ENCODE measurements at places on chromosomes 4 and X.

DNA sequence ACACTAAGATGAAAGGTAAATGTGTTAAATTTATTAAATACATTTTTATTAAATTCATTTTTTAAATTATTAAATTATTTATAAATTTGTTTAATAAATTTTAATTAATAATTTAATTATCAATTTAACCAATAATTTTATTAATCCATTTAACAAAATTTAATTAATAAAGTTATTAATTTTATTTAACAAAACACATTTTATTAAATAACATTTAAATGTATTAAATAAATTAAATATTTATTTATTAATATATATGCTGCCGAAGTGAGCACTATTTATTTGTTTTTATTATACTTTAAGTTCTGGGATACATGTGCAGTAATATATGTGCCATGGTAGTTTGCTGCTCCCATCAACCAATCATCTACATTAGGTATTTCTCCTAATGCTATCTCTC is 719.5 kb downstream of the TRIML1 start:
- DNase-seq = no peak

GRCh38 chrX:47098338-47099094 is 20.3 kb downstream of the RGN start:
- no peak for DNase-seq

- no peak for DNase-seq
Measured at GRCh38 chrX:132676561-132677186, 187.8 kb upstream of the MBNL3 start.

- no peak for DNase-seq
Measured at GRCh38 chr4:117740736-117741135, 293.6 kb upstream of the NDST3 start.

- no peak for DNase-seq
Measured at GRCh38 chrX:130224810-130225209, 43.9 kb downstream of the ZNF280C start.

DNA sequence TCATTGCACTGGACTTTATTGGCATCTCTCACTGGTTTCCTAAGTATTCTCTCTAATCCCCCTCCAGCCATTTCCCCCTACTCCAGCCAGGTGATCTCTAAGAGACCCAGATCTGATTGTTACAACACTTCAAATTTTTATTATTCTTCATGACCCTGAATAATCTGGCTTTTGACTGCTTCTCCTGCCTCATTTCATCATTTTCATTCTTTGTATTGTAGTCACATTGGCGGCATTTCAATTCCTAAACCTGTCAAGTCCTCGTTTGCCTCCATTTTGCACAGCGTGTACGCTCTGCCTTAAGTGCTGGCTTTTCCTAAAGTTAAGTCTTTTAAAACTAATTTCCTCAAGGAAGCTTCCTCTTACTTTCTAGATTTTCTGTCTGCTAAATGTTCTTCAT is 31.6 kb downstream of the UBE2K start:
- DNase-seq = peak; percentile 42
